ENCODE measurements at places on chromosomes 1 and 21.

DNA sequence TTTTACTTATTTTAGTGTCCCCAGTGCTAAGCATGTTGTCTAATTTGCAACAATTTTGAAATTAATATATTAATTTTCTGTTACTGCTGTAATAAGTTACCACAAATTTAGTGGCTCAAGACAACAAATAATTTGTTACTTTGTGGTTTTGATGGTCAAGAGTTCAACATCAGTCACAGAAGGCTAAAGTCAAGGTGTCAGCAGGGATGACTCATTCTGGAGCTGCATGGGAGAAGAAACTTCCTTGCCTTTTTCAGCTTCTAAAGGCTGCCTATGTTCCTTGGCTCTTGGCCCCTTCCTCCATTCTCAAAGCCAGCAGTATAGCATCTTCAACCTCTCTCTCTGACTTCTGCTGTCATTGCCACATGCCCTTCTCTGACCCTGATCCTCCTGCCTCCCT is 271.8 kb downstream of the HLX start:
- DNase-seq: no peak

GRCh38 chr1:29628190-29628589 is 391.9 kb downstream of the PTPRU start:
- no peak for DNase-seq

DNA sequence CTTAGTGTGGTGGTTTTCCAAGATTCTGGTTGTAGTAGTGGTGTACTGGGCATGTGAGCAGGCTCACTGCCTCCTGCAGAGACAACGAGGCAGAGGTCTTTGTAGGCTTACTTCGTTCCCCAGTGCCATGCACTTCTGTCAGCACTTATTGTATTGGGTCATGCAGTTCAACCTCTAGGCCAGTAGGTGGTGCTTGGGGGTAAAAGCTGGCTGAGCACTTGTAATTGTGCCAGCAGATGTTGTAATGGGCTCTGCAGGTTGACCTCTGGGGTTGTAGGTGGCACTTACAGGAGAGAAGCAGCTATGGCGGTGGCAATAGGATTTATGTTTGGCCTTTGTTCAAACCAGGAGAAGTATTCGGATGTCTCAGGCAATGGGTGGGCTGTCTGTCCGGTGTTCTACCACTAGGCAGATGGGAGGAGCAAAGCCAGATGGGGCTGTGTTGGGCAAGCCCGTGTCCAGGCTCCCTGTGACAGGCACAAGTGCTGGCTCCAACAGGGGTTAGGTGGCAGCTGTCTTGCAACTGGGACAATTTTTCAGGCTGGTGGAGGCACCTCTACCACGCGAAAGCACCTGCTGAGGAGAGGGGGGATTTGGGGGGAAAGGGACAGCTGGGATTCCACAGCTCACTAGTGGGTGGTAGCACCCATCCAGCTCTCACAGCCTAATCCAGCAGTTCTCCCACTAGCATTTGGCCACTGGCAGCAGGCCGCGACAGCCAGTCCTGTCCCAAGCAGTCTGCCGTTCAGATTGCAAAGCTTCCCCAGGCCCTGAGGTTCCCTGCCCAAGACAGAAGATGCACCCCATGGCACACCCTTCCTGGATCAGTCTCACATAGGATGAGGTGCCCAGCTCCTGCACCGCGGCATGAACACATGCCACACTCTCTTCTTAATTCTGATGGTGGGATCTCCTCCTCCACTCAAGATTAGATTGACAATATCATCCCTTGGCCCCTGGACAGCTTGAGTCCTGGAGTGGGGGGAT is 274.5 kb downstream of the CTH start:
- DNase-seq: no peak

- DNase-seq: no peak
Measured at GRCh38 chr1:110120960-110121561, 8.8 kb downstream of the UBL4B start.

All from right hindlimb (tissue), 1 donor.